Immature natural killer cell (primary cell): ENCODE measurements at places on chromosomes 12 and 14.
A peak's percentile ranks its signal among the peaks of the same experiment; 100 is the strongest.

DNA sequence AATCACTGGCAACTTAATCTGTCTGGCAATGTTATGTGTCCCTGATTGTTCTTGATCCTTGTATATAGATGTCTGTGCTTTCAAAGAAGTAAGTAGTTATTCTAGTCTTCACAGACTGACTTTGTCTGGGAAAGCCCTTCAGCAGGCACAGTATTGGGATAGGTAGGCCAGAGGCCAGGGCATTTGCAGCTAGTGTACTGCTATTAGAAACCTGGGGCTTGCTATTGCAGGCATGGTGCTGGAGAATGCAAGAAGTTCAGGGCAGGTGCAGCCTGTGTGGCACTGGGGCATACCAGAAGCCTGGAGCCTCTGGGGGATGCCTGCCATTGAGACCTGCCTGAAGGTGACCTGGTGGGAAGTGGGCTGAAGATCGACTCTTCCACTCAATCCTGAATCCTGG lies 96.3 kb downstream of the TMTC3 start:
- no peak for DNase-seq

DNA sequence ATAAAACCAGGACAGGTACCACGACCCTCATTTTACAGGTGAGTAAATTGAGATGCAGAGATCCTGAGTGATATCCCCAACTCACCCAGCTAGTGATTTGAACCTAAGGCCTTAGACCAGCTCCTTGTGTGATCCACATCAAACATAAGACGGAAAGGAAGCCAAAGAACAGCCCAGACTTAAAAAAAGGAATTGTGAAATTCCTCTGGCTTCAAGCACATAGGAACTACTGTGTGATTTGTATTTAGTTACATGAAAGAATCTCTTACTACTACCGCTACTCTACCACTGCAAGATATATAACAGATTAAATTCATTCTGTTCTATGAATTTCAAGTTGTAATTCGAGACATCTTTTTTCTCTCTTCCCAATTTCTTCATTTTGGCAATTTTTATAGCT lies 10.5 kb downstream of the E2F7 start:
- DNase-seq = no peak

- DNase-seq = peak; percentile 46
These were observed 25.0 kb upstream of the CIT start for GRCh38 chr12:119902084-119902509.

- no peak for DNase-seq
These were observed 27.9 kb downstream of the KCNMB4 start for GRCh38 chr12:70393787-70394499.

DNA sequence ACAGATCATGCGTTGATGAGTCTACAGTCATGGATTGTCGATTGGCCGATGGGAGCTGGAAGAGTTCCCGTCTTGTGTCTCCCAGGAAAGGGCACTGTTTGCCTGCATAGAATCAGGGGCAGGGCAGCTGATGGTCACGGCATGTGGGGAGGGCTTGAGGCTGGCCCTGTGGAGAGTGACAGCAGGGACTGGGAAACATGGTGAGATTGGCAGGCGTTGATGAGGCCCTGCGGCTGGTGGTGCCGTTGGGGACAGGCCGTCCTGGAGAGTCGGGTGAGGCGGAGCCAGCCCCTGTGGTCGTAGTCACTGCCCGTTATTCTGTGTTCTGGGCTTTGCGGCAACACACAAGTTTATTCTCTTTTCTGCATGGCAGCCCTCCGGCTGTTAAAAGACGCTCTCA lies 52.9 kb downstream of the TECPR2 start:
- no peak for DNase-seq
